ENCODE measurements at places on chromosomes 13 and 19. TPM values are rescaled to one million over a fixed set of nuclear protein-coding genes. Genes with fewer than 3 reads are reported as not detected.

DNA sequence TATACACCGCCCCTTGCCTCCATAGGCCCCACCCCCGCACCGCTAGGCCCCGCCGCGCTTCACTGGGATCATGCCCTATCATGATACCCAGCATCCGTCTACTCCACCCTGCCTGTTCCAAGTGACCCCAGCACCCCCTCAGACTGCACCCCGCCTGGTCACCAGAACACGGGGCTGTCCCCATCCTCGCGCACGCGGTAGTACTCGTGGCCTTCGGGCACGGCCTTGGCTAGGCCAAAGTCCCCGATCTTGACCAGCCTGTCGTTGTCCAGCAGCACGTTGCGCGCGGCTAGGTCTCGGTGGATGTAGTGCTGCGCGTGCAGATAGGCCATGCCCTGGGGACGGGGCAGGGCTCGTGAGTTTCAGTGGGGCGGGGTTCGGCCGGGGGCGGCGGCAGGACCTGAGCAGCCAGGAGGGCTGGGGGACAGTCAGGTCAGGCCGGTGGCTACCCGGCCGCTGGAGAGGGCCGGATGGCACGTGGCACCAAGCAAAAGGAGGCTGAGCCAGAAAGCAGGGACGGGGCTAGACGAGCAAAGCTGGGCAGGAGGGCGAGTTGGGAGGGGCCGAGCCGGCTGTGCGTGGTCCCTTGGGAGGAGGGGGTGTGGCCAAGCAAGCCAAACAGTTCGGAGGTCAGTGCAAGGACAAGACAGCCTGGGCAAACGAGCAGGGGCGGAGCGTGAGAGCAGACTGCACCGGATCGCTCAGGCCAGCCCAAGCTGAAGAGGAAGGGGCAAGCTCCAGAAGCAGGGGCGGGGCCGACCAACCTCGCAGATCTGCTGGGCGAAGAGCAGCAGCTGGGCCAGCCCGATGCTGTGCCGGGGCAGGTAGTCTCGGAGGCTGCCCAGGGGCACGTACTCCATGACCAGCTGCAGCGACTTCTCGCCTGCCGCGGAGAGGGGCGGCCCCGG lies 13.6 kb upstream of the ICAM3 start:
- H3K4me3 ChIP-seq, result peak overlapping the region; percentile 53
- DNase-seq, result peak; percentile 96
- peaks cover 14% of the 10 kb centered on the region for H3K36me3 ChIP-seq
- H3K27me3 ChIP-seq, result no peaks in the 10 kb centered on the region
- no peaks in the 10 kb centered on the region for H3K4me1 ChIP-seq

The PNMA8A gene
- total RNA-seq, result 32.5 TPM

The GJA3 gene
- total RNA-seq, result 0.07 TPM

The CEBPA gene
- total RNA-seq, result 2.1 TPM

The MYO1F gene
- total RNA-seq, result 0.54 TPM

The ERICH6B gene
- not detected for total RNA-seq

Measured in endodermal cell (in vitro differentiated cells).